CD4-positive, alpha-beta T cell (primary cell): ENCODE measurements at places on chromosomes 7 and 10. TPM values are rescaled to one million over a fixed set of nuclear protein-coding genes. Genes with fewer than 3 reads are reported as not detected.

The SPDYE16 gene
- total RNA-seq: not detected

The SLC29A4 gene
- total RNA-seq: 1.1 TPM

The ZYX gene
- 146 TPM for total RNA-seq

The H2BK1 gene
- total RNA-seq: not detected

The ADAM8 gene
- 95.6 TPM for total RNA-seq

The NRF1 gene
- total RNA-seq: 35.4 TPM

The AZGP1 gene
- total RNA-seq: not detected

The GRID2IP gene
- total RNA-seq: 0.39 TPM

The TSPAN33 gene
- 3.6 TPM for total RNA-seq

The ZNF467 gene
- 4.3 TPM for total RNA-seq

The RPP38 gene
- total RNA-seq: 12.9 TPM

The TSPAN12 gene
- not detected for total RNA-seq

The ELFN1 gene
- not detected for total RNA-seq

The CFAP69 gene
- total RNA-seq: not detected

The WASHC2C gene
- 62.9 TPM for total RNA-seq

The FAM180A gene
- total RNA-seq: not detected

The ETV1 gene
- not detected for total RNA-seq

The MRPS16 gene
- total RNA-seq: 31.9 TPM

The TOMM7 gene
- 503 TPM for total RNA-seq

The PPP3CB gene
- total RNA-seq: 20.3 TPM

The STEAP1B gene
- total RNA-seq: not detected
